Activated CD8-positive, alpha-beta memory T cell treated with anti-CD3 and anti-CD28 coated beads for 24 hours (primary cell): ENCODE measurements at places on chromosomes 12 and 14.

GRCh38 chr12:24889411-24889810, 59.5 kb downstream of the BCAT1 start:
- no peak for DNase-seq

DNA sequence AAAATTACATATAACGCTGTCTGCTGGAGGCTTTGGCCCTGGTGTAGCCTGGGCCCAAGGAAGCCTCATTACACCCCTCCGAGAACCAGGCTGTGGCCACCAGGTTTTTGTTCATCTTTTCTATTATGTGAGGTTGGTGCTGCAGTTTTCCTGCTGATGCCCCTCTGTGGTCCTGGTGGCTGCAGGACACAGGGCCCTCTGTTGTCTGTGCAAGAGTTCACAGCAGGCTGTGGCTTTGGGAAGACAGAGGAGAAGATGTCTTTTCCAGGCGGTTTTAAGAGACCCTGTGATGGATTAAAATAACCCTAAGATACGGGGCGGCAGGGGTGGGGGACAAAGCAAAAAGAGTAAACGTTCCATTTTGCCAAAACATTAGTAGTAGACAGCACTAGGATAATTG, 121.5 kb downstream of the ADGRD1 start:
- no peak for DNase-seq

GRCh38 chr14:55746558-55746957, 166.6 kb downstream of the KTN1 start:
- DNase-seq = no peak

DNA sequence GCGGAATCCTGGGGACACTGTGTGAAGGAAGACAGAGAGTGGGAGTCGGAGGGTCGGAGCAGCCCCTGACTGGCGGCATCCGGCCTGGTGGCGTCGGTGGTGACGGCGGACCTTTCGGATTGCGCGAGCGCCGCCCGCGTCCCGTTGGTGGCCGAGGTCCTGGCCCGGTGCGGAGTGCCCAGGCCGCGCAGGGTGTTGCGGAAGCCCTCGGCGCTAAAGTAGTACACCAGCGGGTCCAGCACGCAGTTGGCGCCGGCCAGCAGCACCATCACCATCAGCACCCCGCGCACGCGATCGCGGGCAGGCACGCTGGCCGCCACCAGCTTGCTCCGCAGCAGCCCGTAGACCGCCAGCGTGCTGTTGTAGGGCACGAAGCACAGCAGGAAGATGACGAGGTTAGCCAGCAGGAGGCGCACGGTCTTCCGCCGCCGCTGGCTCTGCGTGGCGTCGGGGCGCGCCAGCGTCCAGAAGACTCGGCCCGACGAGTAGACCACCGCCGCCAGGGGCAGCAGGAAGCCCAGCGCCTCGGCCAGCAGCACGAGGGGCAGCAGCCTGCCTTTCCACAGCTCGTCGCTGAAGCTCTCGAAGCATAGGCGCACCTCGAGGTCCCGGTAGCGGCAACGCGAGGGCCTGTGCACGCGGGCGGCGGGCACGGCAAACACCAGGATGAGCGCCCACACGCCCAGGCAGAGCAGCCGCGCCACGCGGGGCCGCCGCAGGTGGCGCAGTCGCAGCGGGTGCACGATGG, 13.1 kb upstream of the CHD4 start:
- DNase-seq = peak; percentile 83

DNA sequence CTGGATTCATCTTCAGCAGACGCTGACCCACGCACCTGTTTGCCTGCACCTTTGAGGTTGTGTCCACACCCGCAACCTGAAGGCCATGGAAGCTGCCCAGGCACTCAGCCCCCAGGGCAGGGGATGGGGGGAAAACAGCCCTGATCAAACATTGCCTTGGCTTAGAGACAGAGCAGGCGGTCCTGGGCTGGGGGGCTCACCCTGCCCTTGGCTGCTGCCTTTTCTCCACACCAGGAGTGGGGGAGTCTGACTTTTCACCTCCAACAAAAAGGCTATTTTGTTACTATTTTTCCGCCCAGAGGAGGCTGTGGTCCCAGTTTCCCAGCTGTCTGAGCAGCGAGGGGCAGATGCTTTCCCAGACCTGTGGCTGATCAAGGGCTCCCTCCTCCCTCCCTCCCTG, 24.2 kb downstream of the BCL11B start:
- DNase-seq = no peak

GRCh38 chr12:100154474-100155247, 12.0 kb upstream of the BLTP3B start:
- peak; percentile 90 for DNase-seq

DNA sequence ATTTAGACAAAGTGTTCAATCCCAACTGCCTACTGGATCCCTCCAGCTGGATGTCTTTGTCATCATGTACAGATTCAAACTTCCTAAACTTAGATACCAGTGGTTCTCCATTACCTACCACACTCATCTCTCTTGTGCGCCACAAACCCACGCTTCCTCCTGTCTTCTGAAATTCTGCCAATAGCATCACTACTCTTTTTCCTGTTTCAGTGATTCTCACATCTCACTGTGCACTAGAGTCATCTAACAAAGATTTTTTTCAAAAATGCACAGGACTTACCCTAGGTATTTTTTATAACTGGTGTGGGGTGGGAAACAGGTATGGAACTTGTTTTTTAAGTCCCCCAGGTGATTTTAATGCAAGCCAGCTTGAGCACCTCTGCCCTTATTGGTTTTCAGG, 5.9 kb downstream of the PSMB5 start:
- no peak for DNase-seq

GRCh38 chr12:67630373-67631088, 18.0 kb upstream of the DYRK2 start:
- DNase-seq = peak; percentile 82

- peak; percentile 91 for DNase-seq
Measured at GRCh38 chr12:6914246-6914946, at the start of gene ENO2. TSS of gene ENO2 (plus strand) at chr12:6914580. CDS start at chr12:6915833, 1,253 bp downstream.

GRCh38 chr12:98419081-98419794, 96.2 kb upstream of the TMPO start:
- no peak for DNase-seq

- no peak for DNase-seq
Measured at GRCh38 chr12:119630223-119630780, 36.7 kb downstream of the TMEM233 start.

DNA sequence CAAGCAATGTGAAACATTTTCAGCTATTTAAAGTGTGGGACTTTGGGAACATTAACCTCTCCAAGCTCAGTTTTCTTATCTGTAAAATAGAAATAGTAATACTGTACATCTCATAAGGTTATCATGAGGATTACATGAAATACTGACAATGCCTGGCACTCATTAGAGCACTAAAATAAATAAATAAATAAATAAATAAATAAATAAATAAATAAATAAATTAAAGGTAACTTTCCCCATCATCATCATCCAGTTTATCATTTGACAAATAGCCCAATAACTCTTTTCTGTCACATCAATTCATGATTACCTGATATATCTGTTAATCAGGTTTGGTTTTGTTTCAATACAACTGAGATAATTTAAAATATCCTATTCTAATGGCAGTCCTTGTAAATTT, 48.5 kb downstream of the EFCAB11 start:
- no peak for DNase-seq

GRCh38 chr14:80260645-80261044, 49.3 kb upstream of the DIO2 start:
- DNase-seq = no peak

GRCh38 chr12:53051058-53051880, 1.4 kb downstream of the TNS2 start:
- no peak for DNase-seq

- DNase-seq = peak; percentile 65
Measured at GRCh38 chr14:95463171-95463901, 53.1 kb downstream of the SYNE3 start.

- DNase-seq = no peak
Measured at GRCh38 chr12:51195841-51196240, 22.0 kb downstream of the POU6F1 start.

DNA sequence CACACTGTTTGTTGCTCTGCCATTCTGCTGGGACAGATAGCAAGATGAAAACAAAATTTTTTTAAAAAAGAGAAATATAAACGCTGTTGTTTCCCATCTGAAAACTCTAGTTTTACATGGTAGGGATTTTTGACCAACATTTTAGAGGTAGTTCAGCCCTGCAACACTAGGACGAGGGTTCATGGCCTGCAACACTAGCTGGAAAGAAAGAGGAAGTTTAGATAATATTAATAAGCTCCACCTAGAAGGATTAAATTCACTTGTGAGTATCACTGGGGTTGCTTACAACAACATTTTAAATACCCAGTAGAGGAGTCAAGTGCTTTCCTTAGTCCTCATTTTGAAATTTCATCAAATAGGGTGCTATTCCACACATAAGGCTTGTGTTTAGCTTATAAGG, 68.2 kb downstream of the SRGAP1 start:
- no peak for DNase-seq

- no peak for DNase-seq
Measured at GRCh38 chr12:102426599-102427542, 53.5 kb downstream of the IGF1 start.

DNA sequence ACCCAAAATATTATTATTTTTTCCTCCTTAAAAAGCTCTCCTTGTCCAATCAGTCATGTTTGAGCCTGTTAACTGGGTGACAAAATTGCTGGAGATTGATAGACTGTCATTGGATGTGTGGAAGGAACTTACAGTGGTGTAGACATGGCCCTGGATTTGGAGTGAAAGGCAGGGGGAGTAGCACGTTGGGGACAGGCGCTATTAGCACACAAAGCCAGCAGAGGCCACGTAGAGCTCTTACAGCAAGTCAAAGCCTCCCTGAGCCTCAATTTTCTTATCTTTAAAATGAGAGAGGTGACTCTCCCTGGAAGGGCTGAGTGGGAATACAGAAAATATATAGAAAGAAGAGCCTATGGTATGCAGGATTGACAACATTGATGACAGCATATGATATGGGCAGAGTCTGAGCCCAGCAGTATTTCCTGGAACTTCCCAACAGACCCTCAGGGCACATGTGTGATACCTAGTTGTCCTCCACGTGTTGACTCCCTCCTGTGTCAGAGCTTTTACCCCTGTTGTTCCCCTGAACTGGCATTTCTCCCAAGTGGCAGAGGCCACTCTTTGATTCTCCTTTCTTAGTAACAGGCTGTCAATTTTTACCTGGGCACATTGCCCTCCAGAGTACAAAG, 504.9 kb downstream of the VRK1 start:
- no peak for DNase-seq

- no peak for DNase-seq
Measured at GRCh38 chr12:56086608-56087007, 6.6 kb downstream of the ERBB3 start.

GRCh38 chr12:55724226-55724939, 4.2 kb downstream of the RDH5 start:
- DNase-seq = peak; percentile 78

DNA sequence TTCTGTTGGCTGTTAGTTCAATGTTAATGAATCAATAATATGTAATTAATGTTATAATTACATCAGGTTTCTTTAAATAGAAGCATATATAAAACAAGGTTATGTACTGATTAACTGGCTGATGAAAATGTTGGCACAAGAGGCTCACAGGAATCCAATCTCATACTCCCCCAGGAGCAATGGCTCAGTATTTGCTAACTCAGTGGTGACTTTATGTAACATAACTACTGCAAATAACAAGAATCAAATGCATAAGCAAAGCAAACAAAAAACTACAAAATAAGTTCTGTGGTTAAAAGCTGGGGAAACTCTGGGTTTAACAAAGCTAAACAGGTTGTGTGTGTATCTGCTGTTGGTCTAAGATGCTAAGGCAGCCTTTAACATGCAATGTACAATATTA, 27.7 kb upstream of the BBS10 start:
- DNase-seq = no peak

DNA sequence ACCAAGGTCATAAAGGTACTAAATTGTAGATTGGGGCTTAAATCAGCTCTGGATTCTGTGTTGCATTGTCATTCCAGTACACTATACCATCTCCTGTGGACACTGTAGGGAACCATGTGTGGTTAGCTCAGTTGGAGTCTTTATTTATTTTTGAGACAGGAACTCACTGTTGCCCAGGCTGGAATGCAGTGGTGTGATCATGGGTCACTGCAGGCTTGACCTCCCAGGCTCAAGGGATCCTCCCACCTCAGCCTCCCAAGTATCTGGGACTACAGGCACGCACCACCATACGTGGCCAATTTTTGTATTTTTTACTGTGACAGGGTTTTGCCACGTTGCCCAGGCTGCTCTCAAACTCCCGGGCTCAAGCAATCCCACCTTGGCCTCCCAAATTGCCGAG, 6.7 kb downstream of the PAPOLA start:
- no peak for DNase-seq

- DNase-seq = no peak
Measured at GRCh38 chr12:102633981-102634605, 153.7 kb upstream of the IGF1 start.

GRCh38 chr12:91140026-91140931, 29.0 kb upstream of the LUM start:
- DNase-seq = no peak

DNA sequence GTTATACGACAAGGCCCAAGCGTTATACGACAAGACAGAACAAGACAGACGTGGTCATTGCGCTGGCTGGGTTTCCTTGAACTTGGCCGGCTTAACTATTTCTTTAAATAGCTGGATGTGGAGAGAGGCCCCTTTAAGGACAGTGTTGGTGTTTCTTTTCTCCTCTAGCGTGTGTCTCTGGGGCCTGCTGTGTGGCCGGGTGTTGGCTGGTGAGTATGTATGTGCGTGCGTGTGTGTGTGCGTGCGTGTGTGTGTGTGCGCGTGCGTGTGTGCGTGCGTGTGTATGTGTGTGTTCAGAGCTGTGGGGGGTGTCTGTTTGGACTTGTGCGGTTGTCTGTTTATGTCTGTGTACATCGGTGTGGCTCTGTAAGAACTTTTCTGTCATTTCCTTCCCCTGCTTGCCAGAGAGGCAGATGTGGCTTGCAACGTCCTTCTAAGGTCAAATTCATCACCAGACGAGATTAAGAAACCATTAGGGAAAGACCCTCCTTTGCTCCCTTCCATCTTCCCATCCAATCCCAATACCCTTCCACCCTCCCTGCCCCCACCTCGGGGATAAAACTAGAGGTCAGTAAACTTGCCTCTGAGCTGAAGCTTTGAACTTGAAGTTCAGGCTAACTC, 78.6 kb upstream of the TBX3 start:
- no peak for DNase-seq

GRCh38 chr12:93318720-93319522, 58.8 kb upstream of the NUDT4 start:
- no peak for DNase-seq

- DNase-seq = no peak
Measured at GRCh38 chr14:65531148-65531547, 118.6 kb downstream of the FUT8 start.

DNA sequence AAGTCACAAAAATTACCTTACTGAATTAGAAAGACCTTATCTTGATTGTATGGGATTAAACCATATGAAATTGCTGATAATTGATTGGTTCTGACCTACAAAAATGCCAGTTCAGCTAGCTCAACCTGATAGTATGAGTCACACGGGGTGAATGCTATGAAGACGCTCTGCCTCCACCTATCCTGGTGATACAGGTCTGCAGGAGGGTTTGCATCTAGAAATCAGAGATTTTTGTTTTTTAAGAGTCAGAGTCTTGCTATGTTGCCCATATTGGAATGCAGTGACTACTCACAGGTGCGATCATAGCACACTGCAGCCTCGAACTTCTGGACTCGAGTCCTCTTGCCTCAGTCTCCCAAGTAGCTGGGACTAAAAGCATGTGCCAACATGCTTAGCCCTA, 120.4 kb downstream of the HMGA2 start:
- no peak for DNase-seq

- DNase-seq = no peak
Measured at GRCh38 chr12:108701779-108702441, 29.4 kb downstream of the CORO1C start.

- DNase-seq = no peak
Measured at GRCh38 chr14:28468191-28469151, 298.1 kb upstream of the FOXG1 start.

GRCh38 chr12:120138366-120138765, 21.8 kb upstream of the RAB35 start:
- DNase-seq = no peak
